ENCODE measurements at places on chromosomes 6 and 20.

DNA sequence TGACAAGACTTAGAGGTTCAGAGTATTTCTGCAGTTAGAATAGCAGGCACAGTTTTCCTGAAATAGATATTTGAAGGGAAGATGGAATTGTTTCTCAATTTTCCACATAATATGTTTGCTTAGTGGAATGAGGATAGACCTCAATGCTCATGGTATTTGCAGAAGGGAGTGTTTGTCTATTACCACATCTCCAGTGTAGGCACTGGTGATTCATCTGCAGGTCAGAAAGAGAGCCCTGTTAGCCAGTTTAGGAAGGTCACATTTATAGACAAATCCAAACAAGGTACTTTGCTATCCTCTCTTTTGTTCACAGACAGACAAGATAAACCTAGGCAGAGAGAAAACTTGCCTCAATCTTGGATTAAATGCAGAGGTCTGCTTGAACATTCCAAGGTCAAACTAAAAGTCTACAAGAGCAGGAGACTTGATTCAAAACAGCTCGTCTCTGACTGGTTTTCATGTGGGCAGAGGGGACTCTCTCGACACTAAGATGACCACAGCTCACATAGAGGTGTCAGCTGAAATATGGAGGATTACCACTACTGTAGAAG, 22.8 kb downstream of the ISM1 start:
- no peak for DNase-seq

GRCh38 chr6:166586424-166587156, at the start of gene RAMACL:
RAMACL (minus strand) TSS chr6:166586678; CDS start chr6:166586477, 201 bp downstream.
- no peak for DNase-seq

DNA sequence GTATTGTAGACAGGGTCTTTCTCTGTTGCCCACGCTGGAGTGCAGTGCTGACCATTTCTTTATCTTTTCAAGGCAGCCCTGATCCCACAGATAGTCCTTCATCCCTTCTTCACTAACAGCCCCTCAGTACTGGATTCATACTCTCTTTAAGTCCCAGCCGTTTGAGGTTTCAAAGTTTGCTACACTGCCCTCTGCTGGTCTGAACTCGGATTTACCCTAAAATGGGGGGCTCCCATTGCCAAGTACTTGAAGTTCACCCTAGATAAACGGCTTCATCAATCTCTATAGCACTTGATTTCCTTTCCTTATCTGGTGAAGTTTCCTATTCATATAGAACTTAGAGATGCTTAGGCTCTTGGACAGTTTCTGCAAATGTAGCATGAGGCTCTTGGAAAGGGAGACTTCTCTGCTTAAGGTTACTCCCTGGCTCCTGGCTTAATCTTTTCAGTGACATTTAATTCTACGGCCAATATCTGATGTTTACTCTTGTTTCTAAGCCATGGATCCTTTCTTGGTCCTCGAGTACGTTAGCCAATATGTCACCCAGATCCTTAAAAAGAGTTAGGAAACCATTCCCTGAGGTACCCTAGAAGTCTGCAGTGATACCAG, 21.4 kb upstream of the PREP start:
- DNase-seq = no peak

DNA sequence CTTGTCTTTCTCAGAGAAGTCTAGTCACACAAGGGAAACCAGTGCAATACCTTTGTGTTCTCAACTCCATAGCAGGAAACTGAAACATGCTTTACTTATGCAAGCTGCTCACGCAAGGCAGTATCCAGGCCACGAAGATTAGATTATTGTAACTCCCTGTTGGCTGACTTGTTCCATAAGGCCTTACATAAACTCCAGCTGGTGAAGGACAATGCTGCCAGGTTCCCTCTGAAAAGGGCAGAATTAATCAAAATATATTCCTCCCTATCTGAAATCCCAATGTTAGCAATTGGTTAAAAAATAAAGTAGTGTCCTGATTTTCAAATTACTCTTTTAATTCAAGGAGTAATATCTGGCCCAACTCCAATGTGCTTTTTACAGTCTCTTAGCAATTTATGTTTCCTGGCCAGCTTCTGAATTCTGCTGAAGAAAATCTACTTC, 966.6 kb downstream of the HACE1 start:
- no peak for DNase-seq

DNA sequence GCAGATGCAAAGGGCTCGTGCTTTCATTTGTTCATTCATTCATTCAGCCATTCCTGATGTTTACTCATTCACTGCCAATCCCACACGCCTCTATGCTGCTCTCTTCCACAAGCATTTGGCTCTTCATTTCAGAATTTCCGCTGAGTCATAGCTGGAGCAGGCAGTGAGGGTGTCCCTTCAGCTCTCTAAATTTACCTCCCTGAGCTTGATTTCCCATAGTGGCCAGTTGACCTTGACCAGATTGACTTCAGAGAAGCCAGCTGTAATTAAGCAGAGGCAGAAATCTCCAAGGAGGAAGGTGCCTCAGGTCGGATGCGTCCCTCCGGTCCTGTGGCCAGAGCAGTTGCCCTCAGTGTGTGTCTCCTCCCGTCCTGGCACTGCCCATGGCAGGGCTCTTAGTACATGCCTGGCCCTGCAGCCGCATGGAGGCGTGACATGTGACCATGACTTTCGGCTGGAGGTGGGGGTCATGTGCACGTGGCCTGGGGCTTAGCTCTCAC, 267.2 kb upstream of the ECI2 start:
- no peak for DNase-seq

- DNase-seq = no peak
These were observed 37.0 kb downstream of the MC3R start for GRCh38 chr20:56285496-56285895.

DNA sequence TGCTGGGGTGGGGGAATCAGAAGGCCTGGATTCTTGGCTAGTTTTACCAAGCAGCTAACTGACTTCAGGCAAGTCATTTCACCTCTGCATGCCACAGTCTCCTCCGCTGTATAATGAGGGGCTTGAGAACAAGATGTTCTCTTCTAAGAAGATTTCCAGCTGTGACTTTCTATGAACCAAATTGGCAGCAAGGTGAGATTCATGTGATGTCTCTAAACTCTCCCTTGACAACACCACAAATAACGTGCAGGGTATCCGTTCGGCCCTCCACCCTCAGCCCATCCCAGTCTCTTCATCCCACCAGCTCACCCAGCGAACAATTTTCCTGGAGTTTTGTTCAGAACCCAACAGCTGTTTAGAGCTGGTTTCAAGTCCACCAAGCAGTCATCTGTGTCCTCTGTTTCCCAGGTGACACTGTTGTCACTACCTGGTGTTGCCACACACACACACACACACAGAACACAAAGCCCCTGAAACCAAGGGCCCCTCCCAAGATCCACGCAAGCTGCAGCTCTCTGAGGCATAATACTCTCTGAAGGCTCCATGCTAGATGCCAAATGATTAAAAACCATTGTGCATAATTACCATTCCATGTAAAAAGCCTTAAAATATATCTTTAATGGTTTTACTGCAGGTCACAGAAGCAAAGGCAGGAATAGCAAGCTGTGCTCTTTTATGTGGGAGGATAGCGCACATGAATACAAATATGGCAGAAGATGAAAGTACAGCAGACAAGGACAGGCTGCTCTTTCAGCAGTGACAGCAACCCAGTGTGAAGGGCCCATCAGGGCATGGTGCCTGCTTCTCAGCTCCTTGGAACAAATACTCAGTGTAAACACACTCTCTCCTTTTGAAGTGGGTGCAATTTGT, 48.2 kb downstream of the ARHGAP18 start:
- no peak for DNase-seq

DNA sequence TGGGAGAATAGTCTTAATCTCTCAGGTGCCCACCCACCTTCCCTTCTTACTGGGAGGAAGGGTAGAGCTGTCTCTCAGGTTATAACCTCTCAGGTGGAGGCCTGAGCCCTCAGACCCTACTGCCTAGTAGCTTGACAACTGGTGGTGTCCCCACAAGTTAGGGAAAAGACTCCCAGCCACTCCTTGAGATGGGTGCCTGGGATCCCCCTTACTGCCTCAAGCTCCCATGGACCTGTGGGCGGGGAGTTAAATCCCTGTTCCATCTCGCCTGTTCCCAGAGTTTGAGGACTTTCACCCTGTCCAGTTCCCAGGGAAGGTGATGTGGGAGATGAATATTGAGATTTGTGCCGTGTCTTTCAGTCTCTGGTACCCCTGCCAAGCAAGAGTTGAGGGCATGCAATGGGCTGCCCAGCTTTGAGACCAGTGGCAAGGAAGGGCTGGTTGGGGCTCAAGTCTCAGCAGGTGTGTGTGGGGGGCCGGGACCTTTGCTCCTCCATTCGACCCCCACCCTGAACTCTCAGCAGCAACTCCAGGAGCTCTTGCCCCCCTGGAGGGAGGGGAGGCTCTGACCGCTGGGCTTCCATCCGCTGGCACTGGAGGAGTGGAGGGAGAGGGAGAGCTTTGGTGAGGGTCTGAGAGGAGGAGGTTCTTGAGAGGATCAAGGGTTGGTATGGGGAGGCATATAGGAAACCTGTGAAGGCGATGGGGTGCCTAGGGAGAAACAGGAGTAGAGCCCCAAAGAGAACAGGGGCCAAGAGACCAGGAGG, 1.1 kb upstream of the PBX2 start:
- no peak for DNase-seq

DNA sequence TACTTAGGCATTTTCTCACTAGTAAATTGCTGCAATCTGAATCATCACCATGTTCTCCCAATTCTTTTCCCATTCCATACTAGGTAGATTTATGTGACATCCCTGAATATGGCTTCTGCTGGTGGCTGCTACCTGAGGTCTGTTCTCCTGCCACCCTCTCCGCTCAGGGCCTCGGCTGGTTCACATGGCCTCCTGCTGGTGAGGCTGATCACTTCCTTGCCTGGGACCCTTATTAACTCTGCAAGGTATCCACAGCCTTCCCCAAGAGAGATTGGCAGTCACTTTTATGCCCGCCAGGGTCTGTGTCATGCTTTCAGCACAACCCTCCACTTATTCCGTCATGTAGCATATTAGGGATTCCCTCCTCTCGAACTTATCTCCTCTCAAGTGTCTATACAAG, 424.5 kb upstream of the FLRT3 start:
- DNase-seq = no peak

- DNase-seq = no peak
These were observed 5.0 kb downstream of the PHACTR2 start for GRCh38 chr6:143682805-143683204.

GRCh38 chr6:159172091-159172491, 2.9 kb downstream of the FNDC1 start:
- DNase-seq = no peak

DNA sequence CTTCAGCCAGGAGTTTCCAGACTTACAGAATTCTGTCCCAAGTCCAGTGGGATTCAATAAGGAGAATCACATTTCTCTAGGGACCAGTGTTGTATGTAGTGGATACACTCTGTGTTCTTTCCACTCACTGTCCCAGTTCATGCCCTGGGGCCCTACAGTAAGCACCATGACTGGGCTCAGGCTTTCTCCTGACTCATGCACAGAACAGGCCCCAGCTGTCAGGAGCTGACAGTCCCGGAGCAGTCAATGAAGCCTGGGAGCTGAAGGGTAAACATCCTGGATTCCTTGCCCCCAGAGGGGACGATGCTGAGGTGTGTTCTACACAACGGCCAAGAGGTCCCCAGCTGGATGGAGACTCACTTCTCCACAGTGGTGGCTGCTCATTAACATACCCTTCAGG, 40.2 kb upstream of the LRFN2 start:
- no peak for DNase-seq

GRCh38 chr6:53623497-53623896, 42.1 kb downstream of the KLHL31 start:
- no peak for DNase-seq

DNA sequence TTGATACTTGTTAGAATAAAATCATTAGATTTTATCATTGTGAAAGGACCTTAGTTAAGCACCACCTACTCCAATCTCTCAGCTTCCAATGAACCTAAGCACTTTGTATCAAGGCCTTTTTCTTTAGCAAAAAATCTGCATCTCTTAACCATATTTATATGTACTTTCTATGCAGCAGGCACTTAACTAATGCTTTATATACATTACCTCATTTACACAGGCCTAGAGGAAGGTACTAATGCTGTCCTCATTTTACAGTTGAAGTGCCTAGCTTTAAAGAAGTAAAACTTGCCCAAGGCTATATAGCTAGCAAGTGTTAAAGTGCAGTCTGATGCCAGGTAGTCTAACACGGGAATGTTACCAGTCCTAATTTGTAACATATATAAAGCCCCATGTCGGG, 14.0 kb downstream of the MAP3K7 start:
- no peak for DNase-seq

DNA sequence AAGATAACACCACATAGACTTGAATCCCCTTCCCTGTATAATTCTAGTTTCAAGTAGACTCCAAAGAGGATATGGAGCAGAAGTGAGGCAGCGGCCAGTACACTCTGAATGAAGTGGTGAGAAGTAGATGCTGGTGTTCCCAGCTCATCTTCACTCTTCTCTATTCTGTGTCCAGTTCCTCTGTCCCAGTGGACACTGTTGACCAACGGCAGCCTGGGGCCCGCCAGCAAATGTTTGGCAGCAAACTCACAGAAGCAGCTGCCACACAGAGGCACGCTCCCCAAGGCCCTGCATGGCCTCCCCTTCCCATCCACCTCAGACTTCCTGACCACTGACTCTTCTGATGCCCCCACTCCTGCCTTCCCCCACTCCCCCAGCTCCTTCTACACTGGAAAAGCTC, 358.9 kb upstream of the ID4 start:
- DNase-seq = no peak

DNA sequence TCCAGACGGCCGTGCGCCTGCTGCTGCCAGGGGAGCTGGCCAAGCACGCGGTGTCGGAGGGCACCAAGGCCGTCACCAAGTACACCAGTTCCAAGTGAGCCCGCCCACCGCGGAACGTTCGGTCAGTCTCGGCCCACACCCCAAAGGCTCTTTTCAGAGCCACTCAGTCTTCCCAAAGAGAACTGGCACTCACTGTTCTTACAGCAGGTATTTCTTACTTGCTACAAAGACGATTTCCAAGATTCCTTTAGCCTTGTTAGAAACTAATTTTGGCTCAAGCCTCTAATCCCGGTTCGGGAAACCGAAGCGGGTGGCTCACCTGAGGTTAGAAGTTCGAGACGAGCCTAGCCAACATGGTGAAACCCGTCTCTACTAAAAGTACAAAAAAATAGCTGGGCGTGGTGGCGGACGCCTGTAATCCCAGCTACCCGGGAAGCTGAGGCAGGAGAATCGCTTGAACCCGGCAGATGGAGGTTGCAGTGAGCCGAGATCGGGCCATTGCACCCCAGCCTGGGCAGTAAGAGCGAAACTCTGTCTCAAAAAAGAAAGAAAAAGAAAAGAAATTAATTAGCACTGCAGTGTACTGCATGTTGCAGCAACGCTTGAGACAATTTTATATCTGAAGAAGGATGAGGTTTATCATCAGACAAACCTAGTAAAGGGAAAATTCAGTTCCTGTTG, 73.1 kb downstream of the OR2B2 start:
- no peak for DNase-seq

GRCh38 chr6:168915242-168915641, 338.4 kb downstream of the THBS2 start:
- DNase-seq = no peak

Measured in NCI-H1092 (cell line).